ENCODE measurements at places on chromosomes 5 and 9. TPM values are rescaled to one million over a fixed set of nuclear protein-coding genes. Genes with fewer than 3 reads are reported as not detected.

GRCh38 chr5:139705191-139705590, 57.0 kb downstream of the CXXC5 start:
- DNase-seq = no peak

DNA sequence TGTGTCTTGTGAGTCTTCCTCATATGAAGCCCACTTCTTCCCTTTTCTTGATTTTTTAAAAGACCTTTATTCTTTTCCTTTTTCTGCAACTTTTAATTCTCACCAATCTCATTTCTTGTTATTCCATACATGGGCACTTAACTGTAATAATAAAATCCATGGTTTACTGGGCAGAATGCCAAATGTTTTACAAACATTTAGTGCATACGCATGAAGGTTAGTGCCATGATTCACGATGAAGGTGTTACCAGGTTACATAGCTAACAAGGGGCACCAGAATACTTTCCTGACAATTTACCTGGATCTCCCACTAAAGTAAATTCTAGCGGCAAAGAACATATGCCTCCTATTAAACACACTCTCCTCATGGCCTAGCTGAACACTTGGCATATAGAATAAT, 28.5 kb downstream of the MAN2A1 start:
- DNase-seq = no peak

DNA sequence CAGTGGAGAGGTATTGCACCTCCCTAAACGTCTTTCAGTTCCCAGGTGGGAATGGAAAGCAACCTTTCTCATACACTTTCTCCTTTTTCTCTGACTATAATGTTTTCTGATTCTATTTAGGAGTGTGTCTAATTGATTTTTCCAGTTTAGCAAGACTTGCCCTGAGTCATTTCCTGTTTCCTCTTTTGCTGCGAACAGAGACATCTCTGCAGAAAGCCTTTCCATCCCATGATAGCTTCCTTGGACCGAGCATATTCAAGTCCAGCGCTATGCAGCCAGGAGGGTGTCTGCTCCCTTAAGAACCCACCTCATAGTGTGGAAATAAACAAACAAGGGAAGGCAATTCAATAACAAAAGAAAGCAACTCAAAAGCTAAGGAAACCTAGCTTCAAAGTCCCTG, 60.0 kb upstream of the CDH6 start:
- no peak for DNase-seq

Gene CTSV
- 0.48 TPM for total RNA-seq

Gene MSX2
- total RNA-seq = not detected

All from activated T-helper 2 cell treated with anti-CD3 and anti-CD28 coated beads, Interferon-gamma antibody, Interleukin-2, Interleukin-4, amounts not matched to agents 10 μg/mL and 5 μg/mL and 100 μg/mL, durations not matched to agents 14 hours and 24 hours and 36 hours (primary cell).